Activated T-helper 2 cell treated with anti-CD3 and anti-CD28 coated beads, Interferon-gamma antibody, Interleukin-2, Interleukin-4, amounts not matched to agents 10 μg/mL and 5 μg/mL and 100 μg/mL, durations not matched to agents 14 hours and 24 hours and 36 hours (primary cell): ENCODE measurements at places on chromosomes 7 and 10.

GRCh38 chr7:128381161-128381821 lies 19.8 kb upstream of the PRRT4 start:
- no peak for DNase-seq

DNA sequence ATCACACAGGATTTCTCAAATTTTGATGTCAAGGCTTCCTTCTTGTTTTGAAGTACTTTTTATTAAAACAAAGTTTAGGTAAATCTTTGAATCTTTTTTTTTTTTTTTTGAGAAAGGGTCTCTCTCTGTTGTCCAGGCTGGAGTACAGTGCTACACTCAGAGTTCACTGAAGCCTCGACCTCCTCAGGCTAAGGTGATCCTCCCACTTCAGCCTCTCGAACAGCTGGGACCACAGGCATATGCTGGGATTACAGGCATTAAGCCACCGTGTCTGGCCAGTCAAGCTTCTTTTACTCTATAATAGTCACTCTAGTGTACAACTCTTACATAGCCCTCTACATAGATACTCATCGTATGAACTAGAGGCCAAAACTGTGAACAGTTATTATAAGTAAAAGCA lies 3.4 kb downstream of the RUFY2 start:
- DNase-seq: no peak

DNA sequence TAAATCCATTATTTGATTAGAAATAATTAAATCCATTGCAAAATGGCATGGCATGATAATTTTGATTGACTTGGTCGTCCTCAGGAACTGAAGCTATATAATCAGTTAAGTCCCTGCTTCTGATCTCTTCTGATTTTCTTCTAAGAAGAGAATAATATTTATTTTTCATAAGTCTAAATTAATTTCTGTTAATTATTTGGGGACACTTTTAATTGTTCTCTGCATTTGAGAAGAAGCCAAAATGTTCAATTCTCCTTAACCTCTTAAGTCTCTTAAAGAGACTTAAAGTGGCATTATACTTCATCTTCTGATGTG lies 67.2 kb downstream of the CAV1 start:
- DNase-seq: no peak

DNA sequence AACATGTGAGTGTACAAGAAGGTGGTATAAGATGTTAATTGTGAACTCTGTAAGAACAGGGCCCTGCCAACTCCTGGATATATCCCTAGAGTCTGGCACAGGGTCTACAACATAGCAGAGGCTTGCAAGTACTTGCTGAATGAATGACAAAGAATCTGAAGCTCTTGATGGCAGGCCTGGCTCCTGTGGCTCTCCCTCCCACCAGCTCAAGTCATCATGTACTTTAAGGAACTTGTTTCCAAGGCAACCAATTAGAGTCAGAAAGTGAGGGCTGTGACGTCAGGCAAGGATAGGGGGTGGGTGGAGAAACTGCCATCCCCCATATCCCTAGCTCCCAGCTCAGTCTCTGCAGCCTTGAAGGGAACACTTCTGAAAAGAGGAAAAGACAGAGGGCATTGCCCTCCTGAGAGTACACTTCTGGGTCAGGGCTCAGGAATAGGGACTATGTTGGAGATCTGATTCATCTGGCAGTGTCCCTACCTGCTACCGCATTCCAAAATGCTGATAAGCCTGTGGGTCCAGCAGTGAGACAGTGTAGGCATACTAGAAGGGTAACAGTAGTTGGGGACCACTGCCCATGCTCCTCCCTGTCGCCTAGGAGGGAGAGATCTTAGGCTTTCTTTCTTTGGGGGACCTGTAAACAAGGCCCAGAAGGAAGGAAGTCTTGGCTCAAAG lies 34.6 kb upstream of the BTRC start:
- DNase-seq: no peak

DNA sequence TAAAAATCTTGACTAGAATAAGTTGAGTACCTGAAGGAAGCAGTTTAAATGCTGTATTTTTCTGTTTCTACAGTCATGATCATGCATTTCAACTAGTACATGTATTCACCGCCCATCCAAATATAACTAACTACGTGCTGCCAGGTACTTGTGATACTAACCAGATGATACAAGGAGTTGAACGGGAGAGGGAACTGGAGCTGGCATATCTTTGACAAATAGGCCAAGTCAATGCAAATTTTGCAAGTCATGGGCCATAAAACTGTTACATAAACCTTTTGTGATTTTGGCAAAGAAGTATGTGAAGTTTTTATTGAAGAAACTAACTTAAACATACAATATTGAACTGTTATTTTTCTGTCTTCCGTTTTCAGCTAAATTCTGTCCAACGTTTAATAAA lies 14.5 kb downstream of the NUP42 start:
- DNase-seq: no peak

DNA sequence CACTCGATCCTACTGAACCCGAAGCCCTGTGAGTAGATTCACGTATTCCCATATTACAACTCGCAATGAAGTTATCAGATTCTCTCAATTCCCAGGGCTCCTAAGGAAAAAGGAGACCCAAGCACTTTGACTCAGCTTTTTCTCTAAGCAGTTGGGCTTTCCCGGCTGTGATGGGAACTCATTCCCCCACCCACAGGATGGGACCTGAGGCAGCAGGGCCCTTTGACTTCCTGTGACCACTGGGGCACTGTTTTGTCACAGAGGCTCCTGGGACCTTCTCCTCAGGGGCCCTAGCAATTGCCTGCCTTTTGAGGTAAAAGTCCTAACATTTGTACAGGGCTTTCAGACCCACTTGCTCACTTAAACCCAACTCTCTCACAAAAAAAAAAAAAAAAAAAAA lies 122.8 kb upstream of the PDLIM1 start:
- DNase-seq: no peak

DNA sequence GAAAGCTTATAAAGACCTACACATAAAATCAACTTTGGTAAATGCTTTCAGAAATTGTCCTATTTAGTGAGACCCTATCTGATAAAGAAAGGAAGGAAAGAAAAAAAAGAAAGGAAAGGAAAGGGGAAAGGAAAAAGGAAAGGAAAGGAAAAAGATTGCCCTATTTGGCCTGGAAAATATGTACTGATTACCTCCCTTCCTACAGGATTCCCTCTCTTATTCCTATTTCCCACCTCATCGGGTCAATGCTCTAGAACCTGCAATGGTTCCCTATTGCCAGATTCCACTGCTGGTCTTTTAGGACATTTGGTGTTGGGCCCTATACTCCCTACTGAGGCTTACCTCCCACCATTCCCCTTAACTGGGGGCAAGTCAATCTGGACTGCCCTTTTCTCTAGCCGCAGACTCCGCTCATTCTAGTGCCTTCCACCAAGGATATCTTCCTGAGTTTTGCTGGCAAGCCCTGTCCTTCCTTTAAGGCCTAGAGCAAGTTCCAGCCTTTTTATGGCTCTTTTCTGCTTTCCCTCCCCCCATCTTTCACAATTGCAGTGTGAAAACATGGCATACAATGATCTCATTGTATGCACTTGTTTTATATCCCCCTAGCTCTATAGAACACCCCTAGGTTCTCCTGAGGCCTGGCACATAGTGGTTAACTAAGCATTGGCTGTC lies 4.4 kb downstream of the DDIT4 start:
- DNase-seq: no peak

DNA sequence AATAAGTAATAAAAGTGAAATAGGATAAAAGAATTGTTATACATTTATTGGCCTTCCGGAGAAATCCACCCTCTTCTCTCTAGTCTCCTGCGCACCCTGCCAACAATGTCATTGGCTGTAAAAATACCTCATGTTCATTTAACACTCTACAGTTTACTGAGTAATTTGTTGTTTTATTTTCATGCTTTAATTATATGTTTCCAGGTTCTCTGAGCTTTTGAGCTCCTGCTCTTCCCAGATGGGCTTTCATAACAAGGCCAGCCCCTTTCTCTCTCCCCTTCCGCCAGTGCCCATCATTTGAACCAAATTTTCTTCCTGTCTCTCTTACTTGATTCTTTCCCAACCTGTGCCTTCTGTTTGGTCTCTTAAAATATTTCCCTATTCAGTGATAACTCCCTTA lies 144.6 kb upstream of the PRSS1 start:
- no peak for DNase-seq

DNA sequence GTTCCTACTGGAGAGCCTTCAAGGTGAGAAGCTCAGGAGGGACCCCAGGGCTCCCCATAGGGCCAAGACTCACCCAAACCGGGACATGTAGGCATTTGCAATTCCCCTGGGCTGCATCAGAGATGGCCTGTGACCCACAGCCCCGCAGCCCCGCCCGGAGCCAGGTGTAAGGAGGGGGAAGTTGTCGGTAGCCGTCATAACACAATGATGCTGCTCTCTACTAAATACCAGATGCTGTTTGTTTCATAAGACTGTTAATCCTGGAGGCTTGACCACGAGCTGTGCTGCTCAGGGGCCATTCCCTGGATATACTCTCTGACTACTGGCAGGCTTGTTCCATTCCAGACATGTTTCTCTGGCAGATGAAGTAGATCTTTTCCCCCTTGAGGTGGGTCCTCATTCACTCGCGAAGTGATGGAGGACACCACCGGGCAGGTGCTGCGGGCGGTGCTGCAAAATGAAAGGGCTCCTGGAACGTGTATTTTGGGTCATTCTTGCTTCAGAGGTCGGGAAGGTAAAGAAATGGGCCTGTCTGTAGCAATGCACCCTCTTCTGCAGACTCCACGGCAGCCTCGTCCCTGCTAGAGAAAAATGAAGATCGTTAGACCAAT lies 61.1 kb downstream of the MKI67 start:
- DNase-seq: no peak

GRCh38 chr10:89296220-89296648 lies 5.6 kb upstream of the IFIT2 start:
- DNase-seq: no peak

DNA sequence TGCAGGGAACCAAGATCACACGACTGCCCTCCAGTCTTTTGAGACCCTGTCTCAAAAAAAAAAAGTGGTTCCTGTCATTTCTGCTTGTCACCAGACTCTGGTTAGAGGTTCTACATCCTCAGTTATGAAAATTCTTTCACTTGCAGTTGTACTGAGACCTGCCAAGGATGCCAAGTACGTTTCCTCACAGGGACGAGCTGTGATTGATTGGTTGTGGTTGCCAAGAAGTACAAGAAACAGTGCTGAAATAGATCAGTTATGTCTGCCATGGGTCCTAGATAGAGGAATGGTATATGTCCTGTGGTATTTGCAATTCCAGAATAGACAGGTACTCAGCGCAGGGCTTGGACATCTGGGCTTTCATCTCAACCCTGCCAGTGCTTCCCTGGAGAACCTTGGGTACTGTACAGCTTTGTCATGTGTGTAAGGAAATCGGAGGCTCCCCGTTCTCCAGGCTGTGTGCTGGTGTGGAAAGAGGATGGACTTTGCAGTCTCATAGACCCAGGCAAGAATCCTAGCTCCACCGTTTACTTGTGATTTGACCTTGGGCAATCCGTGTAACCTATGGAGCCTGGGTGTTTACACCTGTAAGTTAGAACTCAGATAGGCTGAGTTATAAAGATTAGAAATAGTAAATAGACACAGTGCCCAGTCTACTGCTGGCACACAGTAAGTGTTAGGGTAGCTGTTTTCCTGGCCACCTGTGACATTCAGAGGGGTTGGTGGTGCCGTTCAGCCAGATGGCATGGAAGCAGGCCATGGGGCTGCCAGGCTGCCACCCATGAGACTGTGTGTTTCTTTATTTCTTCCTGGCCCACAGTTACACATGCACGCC lies 53.0 kb downstream of the COL13A1 start:
- DNase-seq: no peak

- DNase-seq: no peak
Measured at GRCh38 chr10:85446827-85447226, 919.8 kb downstream of the GRID1 start.

GRCh38 chr7:119724041-119724792 lies 548.8 kb upstream of the KCND2 start:
- DNase-seq: no peak

DNA sequence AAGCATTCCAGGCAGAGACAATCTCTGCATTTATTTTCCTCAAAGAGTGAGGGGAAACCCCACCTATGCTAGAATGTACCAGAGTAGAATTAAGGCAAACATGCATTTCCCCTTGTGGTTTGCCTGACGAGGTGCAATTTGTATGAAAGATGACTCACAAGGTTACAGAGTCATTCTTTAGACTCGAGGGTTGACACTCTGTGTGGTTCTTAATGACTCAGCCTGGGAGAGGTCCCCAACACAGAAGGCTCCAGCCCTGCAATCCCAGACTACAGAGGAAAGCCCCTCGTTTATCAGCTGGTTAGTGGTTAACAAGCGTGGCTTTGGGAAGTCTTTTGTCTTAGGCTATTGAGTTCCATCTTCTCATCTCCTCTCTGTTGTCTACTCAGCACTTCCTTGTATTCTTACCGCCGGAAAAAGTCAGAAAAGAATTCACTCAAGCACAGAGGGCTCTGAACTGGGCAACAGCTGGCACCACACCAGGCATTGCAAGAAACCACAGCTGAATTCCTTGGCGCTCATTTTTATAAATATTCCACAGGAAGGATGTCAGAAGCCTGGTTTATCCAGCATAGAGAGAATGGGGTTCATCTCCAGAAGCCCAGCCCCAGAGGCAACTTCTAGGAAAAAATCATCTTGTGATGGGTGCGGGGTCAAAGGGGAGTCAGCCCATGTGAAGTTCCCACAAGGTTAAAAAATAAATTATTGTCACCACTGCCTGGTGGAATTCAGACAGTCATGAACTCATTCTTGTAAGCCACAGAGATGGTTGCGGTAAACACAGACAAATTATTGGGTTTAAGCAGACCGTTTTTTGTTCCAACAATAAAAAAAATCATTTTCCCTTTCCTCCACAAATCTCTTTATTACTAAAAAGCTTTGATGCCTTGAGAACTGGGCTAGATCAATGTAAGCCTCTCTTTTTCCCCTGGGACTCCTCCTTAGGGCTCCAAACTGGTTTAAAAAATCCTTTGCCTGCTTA lies 24.5 kb upstream of the SVIL start:
- DNase-seq: peak; percentile 64
